ENCODE measurements at places on chromosomes 4 and X. TPM values are rescaled to one million over a fixed set of nuclear protein-coding genes. Genes with fewer than 3 reads are reported as not detected.

The GLRB gene
- total RNA-seq: 3.0 TPM

The YIPF7 gene
- not detected for total RNA-seq

The TMEM156 gene
- 0.18 TPM for total RNA-seq

The ANAPC4 gene
- 35.2 TPM for total RNA-seq

The CT45A3 gene
- total RNA-seq: not detected

The RADX gene
- 18.8 TPM for total RNA-seq

The RAB39B gene
- total RNA-seq: 1.6 TPM

The TEC gene
- total RNA-seq: 3.5 TPM

The ADH1A gene
- 0.27 TPM for total RNA-seq

The RPA4 gene
- 0.33 TPM for total RNA-seq

The CXorf49 gene
- not detected for total RNA-seq

The BTK gene
- not detected for total RNA-seq

The DOK7 gene
- total RNA-seq: not detected

The APLN gene
- 0.54 TPM for total RNA-seq

The NAA10 gene
- total RNA-seq: 25.8 TPM

The AKAP14 gene
- total RNA-seq: not detected

The CXCL1 gene
- 5.2 TPM for total RNA-seq

The PAGE4 gene
- total RNA-seq: not detected

The NRK gene
- 4.1 TPM for total RNA-seq

The ZNF81 gene
- total RNA-seq: 6.1 TPM

The PHOX2B gene
- not detected for total RNA-seq

The UCHL1 gene
- 2,143 TPM for total RNA-seq

The ENPEP gene
- total RNA-seq: 5.9 TPM

The MAGEC3 gene
- total RNA-seq: not detected

The PROM1 gene
- under 0.01 TPM for total RNA-seq

The USP26 gene
- total RNA-seq: not detected

The MGAT4D gene
- total RNA-seq: not detected

The SGMS2 gene
- total RNA-seq: 144 TPM

The JAKMIP1 gene
- total RNA-seq: not detected

The OPRPN gene
- not detected for total RNA-seq

The TRIM2 gene
- total RNA-seq: 78.5 TPM

The HTN1 gene
- not detected for total RNA-seq

The GRSF1 gene
- 75.3 TPM for total RNA-seq

The GNRHR gene
- total RNA-seq: not detected

The ETNPPL gene
- not detected for total RNA-seq

The F8A2 gene
- not detected for total RNA-seq

The ODAPH gene
- not detected for total RNA-seq

The PPP2R2C gene
- total RNA-seq: not detected

The TBX22 gene
- total RNA-seq: not detected

The PDZD4 gene
- 0.09 TPM for total RNA-seq

The PDE6B gene
- not detected for total RNA-seq

The SSX2 gene
- not detected for total RNA-seq

The DCAF12L1 gene
- not detected for total RNA-seq

The GLUD2 gene
- 1.4 TPM for total RNA-seq

The PJA1 gene
- total RNA-seq: 15.7 TPM

The CCKAR gene
- 3.1 TPM for total RNA-seq

The AMBN gene
- not detected for total RNA-seq

The CRMP1 gene
- not detected for total RNA-seq

The SMPX gene
- not detected for total RNA-seq

The TEX13D gene
- total RNA-seq: not detected

The WNK3 gene
- 10.5 TPM for total RNA-seq

The PDLIM3 gene
- 3.0 TPM for total RNA-seq

The AMER1 gene
- 2.0 TPM for total RNA-seq

The GAGE1 gene
- not detected for total RNA-seq
